ENCODE measurements at places on chromosomes 6 and 20.

- DNase-seq: peak; percentile 100
Measured at GRCh38 chr20:41329435-41330342, 10.9 kb upstream of the LPIN3 start.

DNA sequence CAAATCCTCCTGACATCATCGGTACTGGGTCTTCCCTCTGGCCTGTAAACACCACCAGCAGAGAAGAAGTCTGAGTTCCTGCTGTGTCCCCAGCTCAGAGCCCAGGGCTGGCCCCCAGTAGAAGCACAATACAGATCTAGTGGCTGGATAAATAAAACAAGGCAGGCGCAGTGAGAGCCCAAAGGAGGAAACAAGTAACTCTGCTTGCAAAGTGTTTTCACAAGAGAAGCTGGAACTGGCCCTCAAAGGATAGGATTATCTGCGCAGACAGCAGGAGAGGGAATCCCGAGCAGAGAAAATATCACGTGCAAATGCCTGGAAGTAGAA lies 205.1 kb downstream of the ZDHHC14 start:
- no peak for DNase-seq

DNA sequence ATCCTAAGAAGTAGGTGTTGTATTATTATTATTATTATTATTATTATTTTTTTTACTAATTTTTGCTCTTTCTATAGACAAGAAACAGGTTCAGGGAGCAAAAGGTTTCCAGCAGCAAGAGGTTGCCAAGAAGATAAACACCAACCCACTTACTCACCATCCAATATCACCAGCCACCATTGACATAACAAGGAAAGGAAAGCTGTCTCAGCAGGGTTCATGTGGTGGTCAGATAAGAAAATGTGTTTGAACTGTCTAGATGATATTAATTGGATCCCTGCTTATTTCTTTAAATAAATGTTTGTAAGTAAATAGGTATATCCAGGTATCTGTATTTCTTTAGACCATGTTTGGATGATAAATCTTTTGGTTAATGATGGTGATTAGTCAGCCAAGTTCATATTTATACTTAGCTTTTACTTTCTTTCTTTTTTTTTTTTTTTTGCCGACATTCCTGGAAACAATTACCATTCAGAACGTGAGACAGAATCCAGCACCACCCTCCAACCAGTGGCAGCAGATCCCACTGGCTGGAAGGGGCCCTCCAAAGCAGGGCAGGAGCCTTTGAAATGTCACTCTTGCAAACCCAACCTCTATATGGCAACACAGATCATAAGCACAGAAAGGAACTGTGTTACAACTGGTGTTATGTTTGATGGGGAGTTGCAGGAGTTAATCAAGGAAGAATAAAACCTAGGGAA lies 139.2 kb upstream of the ECI2 start:
- DNase-seq: peak; percentile 69

GRCh38 chr20:7302250-7302649 lies 534.8 kb downstream of the BMP2 start:
- no peak for DNase-seq

GRCh38 chr6:89509777-89510281 lies 76.9 kb downstream of the ANKRD6 start:
- DNase-seq: no peak

DNA sequence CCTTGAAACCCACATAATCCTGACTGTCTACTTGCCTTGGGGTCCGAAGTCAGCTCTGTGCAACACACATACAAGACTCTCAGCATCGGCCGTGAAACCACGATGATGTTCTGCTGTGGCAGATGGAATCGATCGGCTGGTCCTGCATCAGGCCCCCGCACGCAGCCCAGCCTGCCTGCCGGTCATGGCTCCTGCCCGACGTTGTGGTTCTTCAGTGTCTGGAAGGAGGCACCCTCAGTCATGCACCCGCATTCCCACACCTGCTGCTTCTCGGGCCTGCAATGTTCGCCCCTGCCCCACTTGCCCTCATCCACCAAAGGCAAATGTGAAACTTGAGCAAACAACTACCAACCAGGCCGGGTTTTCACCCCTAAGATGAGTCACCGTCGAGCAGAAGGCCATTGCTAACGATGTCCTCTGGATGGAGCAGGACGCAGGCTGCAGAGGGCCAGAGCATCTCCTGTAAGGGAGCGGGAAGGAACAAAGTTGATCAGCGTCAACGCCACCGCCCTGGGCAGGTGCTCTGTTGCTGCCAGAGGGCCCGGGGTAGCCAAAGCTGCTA lies 128.9 kb upstream of the PDE10A start:
- DNase-seq: no peak

GRCh38 chr6:96164802-96165201 lies 149.0 kb downstream of the FUT9 start:
- DNase-seq: no peak

DNA sequence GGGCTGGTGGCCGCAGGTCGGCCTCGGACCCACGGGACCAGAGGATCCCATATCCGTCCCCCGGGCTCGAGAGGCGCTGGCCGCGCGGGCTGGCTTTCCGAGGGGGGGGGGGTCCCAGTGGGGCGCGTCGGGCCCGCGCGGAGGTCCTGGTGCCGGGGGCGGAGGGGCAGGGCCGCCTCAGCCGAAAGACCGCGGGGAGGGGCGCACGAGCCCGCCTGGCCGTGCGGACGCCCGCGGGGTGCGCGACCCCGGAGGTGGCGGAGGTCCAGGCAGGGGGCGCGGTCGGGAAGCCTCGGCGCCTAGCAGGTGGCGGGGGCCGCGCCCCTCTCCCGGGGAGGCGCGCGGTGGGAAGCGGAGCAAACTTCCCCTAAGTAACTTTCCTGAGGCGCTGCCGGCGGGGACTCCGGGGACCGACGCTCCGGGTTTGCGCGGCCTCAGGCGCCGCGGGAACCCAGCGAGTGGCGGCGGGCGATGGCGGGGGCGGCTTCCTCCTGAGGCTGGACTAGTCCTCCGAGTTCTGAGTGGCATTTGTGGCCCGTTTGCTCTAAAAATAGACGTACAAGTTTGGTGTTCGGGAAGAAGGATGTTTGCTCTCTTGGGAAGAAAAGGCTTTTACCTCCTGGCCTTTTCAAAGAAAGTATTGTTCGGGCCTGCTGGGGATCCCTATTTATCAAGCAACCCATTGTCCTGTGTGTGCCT lies 26.5 kb upstream of the BTBD3 start:
- DNase-seq: peak; percentile 76

DNA sequence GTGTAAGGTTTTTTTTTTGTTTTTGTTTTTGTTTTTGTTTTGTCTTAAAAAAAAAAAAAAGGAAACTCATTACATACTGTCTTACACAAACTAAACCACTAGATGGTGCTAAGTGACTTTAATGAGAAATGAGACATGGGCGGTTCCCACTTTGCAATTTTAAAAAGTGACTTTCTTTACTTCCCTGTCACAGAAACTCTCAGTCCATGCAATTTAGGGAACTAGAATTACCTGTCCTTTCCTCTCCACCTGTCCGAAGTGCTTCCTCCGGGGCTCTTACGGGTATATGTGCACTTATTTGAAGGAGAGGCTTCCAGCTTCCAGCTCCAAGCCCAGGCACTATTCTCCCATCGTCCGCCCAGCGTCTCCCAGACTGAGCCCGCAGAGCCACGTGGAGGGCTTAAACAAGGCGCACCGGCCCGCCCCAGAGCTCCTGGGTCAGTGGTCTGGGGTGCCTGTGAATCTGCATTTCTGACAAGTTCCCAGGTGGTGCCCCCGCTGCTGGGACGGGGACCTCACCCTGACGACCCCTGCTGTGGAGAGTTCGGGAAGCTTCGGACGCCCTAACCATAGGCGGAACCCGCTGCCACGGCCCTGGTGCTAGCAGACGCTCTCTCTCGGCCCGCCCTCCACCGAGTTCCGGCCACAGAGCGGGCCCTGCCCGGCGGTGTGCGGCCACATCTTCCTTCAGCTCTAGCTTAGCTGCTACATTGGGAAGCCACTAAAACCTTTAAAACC lies 26.1 kb downstream of the BFSP1 start:
- peak; percentile 65 for DNase-seq

DNA sequence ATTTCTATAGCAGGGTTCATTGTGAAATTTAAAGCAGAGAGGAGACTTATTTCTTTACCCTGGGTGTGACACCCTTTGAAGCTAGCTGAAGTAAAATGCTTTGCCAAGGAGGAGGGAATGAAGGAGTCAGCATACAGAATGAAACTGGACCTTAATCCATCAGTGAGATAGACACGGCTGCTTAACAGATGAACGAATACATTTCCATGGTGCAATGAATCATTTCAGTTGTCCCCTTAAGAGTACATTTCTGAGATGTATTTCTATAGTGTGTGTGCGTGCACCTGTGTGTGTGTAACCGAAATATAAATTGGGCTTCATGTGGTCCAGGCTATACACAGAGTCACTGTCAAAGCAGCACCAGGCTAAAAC lies 73.8 kb upstream of the CD93 start:
- DNase-seq: peak; percentile 39

GRCh38 chr6:84853901-84854300 lies 89.5 kb upstream of the TBX18 start:
- DNase-seq: no peak

- peak; percentile 40 for DNase-seq
Measured at GRCh38 chr6:156174031-156174890, 602.9 kb upstream of the ARID1B start.

Measured in M059J (cell line).